ENCODE measurements at places on chromosomes 5 and 9. TPM values are rescaled to one million over a fixed set of nuclear protein-coding genes. Genes with fewer than 3 reads are reported as not detected.

Gene SIT1
- not detected for total RNA-seq

Gene FGF18
- 0.44 TPM for total RNA-seq

Gene PKD2L2
- not detected for total RNA-seq

Gene ZNF189
- total RNA-seq = 6.2 TPM

Gene TLX3
- not detected for total RNA-seq

Gene KCNV2
- total RNA-seq = not detected

Gene PCDHB6
- total RNA-seq = 1.1 TPM

Gene PLPP7
- not detected for total RNA-seq

Gene NADK2
- total RNA-seq = 12.9 TPM

Gene WNT8A
- total RNA-seq = not detected

Gene RPL12
- 2,778 TPM for total RNA-seq

Gene PCDHGA2
- total RNA-seq = 0.66 TPM

Gene NR4A3
- 3.2 TPM for total RNA-seq

Gene HTR1A
- total RNA-seq = not detected

All from A549 treated with DMSO at 1 μM for 4 hours (cell line).